ENCODE measurements at places on chromosomes 6 and 20.

DNA sequence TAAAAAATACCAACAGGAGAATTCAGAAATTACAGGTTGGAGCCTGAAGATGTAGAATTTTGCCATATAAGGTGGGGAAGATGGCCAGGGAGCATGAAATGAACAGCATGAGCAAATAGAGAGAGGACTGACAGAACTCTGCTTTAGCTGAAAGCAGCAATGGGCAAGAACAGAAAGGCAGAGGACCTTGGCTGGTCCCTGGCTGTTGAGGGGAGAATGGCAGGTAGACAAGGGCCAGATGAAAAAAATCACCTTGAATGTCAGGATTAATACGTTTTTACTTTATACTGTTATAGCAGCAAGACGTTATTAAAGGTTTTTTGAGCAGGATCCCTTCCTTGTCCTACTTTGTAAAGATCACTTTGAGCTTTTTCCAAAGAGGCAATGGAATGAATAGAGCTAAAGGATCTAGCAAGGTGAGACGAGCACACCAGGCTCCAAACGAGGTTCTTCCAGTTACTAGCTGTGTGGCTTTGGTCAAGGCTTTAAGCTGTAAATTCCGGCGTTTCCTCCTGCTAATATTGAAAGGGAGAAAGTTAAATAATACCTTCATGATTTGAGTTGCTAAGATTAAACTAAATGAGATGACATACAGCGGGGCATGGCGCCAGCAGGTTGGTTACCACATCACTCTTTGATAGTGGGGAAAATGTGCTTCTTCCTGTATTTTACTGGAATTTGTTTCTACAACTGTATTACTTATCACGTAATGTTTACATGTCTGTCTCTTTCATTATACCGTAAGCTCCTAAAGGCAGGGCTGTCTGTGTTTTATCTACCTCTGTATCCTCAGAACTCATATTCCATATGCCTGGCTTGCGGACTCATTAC, 776 bp downstream of the PPIL1 start:
- DNase-seq = no peak

DNA sequence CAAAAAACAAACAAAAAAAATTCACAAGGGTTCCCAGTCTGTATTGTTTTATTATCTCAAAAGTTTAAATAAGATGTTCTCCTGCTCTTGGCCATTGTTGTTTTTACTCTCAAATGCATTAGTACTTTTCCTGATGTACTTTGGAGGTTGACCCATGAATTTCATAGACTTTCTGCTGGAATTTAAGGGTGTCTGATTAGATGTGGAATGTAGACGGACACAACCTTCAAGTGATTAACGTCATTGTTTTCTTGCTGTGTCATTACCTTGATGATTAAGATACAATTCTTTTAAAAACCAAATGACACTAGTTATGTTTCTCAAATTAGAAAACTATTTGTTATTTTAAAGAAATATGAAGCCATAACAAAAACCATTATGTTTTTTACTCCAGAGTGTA, 421.4 kb upstream of the RUNX2 start:
- no peak for DNase-seq

DNA sequence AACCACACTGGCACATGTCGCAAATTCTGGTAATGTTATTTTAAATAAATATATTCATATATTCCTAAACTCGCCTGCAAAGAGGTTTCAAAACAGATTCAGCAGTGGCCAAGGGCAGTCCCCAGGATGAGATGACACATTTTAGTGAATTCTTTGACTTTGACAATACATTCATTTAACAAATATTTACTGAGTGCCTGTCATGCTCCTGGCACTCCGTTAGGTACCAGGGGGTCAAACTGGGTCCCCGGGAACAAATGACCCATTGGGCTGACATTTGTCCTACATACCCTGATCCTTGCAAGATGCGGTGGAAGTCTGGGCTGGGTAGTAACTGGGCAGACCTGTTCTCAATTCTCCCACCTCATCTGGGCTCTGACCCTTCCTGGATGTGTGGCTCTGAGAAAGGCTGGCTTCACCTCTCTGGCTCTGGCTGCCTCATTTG, 74.9 kb downstream of the FYN start:
- DNase-seq = no peak

GRCh38 chr6:15338476-15338875, 92.6 kb downstream of the JARID2 start:
- no peak for DNase-seq

DNA sequence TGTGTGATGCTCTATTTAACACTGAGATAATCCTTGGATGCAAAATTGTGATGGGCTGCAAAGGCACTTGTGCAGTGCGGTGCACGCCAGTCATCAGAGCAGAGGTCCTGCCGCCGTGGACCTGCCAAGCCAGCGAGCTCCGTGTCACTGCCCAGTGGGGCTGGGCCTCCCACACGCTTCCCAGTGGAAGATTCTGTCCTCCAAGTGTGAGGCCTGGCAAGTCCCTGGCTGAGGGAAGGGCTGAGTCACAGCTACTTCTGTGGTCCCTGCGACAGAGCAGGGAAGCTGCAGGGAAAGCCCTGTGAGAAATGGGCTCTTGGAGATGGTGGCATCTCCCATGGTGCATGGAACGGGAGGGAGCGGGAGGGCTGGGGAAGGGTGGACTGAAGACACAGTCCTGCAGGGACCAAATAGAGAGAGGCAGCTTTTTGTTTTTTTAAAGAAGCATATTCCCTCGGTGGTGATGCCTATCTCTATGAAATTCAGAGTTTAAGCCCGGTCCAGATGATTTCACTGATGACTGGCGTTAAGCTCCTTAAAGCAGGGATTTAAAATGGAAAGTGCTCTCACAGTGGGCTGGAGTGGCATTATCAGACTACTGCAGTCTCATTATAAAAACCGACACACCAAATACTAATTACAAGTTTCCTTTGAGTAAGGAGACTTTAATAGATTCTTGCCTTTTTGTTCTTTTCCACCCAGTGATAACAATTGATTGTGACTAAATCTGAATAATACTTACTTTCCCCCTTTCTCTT, 413.7 kb downstream of the QKI start:
- no peak for DNase-seq

All from pancreas (tissue), 10 donors.